ENCODE measurements at places on chromosomes 4 and X.

GRCh38 chr4:147724468-147725201 lies 7.3 kb upstream of the ARHGAP10 start:
- DNase-seq: no peak

GRCh38 chr4:147773261-147774184 lies 41.6 kb downstream of the ARHGAP10 start:
- no peak for DNase-seq

DNA sequence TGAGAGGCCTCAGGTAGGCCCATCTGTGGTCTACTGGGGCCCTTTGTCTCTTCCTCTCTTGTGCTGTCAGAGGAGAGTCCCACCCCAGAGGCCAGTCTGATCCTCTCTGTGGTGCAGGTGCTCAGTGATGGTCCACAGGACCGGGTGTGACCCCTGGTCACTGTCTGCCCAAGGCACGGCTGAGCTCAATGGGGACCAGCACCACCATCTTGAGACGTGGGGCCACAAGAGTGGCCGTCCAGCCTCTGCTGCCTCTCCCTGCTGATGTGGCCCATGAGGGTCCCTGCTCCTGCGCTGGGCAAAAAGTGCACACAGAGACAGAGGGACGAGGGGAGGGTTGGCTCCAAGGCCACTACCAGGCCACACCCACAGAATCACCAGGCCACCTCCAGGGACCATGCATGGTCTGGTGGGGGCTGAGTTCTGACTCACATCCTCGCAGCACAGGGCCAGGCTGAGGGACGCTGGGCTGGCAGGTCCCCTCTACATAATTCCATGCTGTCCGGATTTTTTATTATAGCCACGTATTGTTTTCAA lies 88.3 kb downstream of the FAM53A start:
- no peak for DNase-seq

DNA sequence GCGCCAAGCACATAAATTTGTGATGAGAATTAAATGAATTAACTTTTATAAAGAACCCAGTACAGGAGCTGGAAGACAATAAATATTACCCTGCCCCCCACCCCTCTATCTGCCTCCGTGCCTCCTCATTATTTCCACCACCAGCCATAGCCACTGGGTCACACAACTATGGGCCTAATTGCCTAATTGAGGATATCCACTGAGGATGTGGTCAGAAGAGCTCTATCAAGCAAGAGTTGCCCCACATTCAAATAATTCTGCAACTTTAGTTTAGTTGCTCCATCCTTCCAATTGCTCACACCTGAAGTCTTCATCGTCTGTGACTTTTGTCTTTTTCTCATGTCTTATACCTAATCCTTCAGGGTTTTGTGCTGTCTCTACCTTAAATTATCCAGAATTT lies 9.5 kb upstream of the CXCL8 start:
- no peak for DNase-seq

DNA sequence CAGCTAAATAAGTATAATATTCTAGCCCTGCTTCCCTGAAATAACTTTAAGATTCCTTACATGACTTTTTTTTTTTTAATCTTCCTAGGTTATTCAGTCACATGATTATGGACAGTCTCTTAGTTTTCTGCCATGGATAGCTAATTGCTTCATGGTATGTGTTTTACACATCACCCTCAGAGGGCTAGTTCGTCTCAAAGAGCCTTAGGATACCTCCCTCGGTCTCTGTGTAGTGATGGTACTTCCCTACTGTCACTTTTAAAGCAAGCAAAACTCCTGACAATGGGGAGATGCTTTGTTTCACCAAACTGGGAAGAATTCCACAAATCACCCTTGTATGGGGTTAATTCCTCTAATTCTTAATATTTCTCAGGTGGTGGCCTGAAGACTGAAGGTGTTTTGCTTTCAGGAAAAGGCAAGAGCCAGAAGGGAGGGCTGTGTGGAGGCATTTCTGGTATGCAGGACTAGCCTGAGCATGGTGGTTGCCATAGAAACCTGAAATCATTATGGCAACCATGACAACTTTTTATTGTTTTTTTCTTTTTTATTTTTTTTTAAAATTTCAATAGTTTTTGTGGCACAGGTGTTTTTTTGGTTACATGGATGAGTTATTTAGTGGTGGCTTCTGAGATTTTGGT lies 70.4 kb downstream of the BEX3 start:
- DNase-seq: no peak

DNA sequence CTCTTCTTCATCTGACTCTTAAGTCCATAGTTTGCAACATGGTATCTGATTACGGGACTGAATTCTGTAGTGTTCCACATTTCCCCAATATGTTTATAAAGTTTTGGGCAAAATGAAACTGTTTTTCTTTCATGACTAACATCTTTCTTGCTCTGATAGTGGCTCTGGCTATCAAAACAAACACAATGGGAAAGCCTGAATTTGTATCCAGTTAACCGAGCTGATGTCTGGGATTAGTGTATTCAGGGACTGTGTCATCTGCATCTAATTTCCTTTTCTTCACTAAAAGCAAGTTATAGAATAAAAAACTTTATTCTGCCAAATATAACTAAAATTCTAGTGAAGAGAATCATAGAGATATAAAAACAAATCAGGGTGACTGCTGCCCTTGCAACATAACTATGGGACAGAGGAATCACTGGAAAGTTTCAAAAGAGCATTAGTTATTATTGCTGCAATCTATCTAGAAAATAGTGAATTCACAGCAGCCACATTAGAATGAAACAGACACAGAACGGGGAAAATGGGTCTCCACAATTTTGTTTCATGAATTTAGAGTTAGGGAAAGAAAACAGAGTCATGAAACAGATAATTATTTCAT lies 61.3 kb downstream of the ANTXR2 start:
- DNase-seq: no peak

- no peak for DNase-seq
These were observed 926.6 kb downstream of the STIM2 start for GRCh38 chr4:27787195-27787594.

DNA sequence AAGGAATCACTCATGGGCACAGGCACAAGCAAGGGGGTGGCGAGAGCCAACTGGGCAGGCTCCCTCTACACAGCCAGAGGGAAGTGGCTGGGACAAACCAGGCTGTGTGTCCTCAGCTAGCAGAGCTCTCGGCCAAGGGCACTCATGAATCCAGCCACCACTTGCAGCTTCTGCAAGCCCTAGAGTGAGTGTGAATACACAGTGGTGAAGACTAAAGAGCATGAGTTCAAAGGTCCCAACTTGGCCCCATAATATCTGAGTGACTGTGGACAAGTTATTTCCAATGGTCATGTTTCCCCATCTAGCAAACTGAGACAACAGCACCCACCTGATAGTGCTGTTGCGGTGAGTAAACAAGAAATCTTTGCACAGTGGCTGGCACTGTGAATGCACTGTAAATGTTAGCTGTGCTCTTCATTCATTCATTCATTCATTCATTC lies 51.7 kb downstream of the ADGRG2 start:
- DNase-seq: no peak
